ENCODE measurements at places on chromosomes 6 and 20.

GRCh38 chr6:84623956-84624680 is 140.3 kb downstream of the TBX18 start:
- DNase-seq: peak; percentile 91

DNA sequence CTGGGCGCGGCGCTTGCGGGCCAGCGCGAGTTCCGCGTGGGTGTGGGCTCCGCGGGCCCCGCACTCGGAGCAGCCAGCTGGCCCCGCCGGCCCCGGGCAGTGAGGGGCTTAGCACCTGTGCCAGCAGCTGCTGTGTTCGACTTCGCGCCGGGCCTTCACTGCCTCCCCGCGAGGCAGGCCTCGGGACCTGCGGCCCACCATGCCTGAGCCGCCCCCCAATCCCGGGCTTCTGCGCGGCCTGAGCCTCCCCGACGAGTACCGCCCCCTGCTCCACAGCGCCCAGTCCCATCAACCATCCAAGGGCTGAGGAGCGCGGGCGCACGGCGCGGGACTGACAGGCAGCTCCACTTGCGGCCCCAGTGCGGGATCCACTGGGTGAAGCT is 36.2 kb downstream of the RIOK1 start:
- no peak for DNase-seq

- DNase-seq: no peak
These were observed 396.2 kb downstream of the UTRN start for GRCh38 chr6:144681334-144681733.

DNA sequence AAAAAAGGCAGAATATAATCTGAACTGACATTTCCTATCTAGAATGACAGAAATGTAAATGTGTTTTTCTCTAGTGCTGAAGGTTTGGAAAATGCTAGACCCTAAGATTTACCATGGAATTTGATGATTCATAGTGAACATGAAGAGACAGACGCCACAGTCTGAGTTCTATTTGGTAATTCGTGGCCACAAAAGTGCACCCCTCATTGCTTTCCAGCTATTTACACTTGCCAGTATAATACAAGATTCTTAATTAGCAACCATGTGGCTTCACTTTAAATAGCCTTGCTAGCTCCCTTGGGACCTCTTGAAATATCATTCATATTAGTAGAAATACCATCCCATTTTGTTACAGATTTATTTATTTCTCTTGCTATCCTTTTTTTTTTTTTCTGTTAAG is 636.8 kb downstream of the PRKN start:
- DNase-seq: peak; percentile 31

- DNase-seq: peak; percentile 64
These were observed 39.4 kb upstream of the JAG1 start for GRCh38 chr20:10713161-10713560.

DNA sequence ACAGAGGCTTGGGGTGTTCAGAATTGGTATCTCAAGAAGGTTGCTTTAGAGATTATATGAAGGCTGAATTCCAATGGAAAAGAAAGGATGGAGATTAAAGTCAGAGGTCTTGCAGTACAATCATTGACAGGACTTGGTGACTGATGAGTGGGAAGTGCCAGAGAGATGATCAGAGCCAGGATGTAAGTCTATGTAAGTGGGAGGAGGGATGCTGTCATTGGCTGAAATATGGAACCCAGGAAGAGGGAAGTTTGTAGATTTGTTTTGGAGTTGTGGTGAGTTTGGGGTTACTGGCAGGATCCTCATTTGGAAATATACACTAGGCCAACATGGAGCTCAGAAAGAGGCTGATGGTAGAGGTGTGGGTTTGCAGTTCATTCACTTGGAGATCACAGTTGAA is 23.8 kb upstream of the TNFAIP3 start:
- DNase-seq: no peak

- DNase-seq: no peak
These were observed 59.8 kb upstream of the CARMIL1 start for GRCh38 chr6:25219216-25219916.

GRCh38 chr20:11459090-11459890 is 458.4 kb upstream of the BTBD3 start:
- peak; percentile 40 for DNase-seq

DNA sequence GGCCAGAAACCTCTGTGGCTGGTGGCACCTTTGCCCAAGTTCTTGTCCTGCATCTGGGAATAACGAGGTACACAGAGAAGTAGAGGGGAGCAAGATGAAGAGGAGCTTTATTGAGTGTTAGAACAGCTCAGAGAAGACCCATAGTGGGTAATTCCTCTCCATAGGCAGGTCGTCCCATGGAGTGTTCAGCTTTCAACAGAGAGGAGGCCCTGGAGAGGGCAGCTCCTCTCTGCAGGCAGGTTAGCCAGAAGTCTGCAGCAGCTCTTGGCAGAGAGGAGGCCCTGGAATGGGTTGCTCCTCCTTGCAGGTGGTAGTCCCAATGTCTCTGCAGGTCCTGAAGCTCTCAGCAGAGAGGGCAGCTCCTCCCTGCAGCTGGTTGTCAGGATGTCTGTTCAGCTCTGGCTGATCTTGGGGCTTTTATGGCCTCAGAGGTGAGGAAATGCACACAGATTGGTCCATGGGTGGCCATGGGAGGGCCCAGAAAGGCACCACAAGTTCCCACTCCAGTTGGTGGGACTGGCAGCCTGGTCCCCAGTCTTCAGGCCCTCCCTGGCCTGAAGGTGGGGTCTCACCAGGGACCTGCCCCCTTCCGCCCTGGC is 89.0 kb downstream of the IPCEF1 start:
- no peak for DNase-seq

DNA sequence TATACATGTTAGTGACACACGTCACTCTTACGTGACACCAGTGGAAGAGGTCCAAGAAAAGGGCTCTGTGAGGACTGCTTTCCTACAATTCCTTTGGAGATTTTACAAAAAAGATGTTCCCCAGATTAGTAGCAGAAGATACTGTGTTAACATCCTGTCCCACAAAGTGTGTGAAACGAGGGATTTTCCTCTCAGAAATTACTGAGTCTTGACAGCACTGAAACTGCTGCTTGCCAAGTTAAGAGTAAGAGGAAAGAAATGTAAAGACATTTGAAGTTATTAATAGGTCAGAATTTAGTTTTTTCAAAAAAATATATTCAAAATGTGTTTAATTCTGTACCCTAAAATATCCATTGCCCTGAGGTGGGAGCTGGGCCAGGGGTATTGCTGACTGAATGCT is 58.8 kb upstream of the MAP7 start:
- DNase-seq: peak; percentile 82

DNA sequence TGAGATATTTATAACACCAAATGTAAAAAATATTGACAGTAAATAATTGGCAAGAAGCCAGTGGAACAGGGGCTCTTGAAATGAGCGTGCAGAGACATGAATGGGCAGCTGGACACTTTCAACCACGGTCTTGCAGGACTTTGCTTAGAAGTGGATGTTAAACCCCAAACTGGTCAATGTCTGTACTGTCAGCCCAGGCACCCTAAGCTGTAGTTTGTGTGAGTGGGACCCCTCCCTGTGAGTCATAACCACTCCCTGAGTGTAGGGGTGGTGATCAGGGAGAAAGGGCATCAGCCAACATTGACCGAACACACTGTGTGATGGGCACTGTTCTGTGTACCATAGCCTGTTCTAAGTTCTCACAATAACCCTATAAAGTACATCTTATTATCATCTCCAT is 108.6 kb downstream of the FIG4 start:
- peak; percentile 23 for DNase-seq
